Amniotic stem cell (primary cell): ENCODE measurements at places on chromosomes 16 and 17.

DNA sequence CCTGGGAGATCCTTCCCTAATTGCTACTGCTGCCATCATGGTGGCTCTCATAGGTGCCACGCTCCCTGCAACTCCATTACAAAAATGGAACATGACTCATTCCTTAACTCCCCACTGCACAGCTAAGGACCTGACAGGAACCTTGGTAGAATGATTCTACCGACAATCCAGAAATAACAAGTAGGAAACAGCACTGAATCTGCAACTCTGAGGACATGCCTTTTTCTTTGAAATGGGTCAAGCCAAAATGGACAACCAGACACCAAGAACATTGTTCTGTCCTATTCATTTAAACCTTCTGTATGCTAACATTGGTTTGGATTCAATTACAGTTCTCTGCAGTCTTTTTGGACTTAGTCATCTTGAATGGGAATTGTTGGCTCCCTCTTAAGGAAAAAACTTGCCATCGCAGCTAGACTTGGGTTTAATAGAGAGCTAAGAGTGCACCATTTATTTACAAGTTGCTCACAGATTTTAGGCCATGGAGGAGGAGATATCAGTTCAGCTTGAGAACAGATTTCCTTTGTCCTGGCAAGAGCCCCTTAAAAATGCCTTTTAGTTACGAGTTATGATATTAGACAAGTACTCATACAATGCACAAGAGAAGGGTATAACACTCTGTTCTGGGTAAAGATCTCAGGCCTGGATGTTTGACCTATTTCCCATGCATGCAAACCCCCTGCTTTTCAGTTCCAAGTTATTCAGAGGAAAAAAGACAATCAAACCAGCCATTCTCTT, 20.9 kb upstream of the NSRP1 start:
- peak; percentile 81 for DNase-seq

GRCh38 chr16:9007177-9007794, 43.6 kb upstream of the USP7 start:
- DNase-seq, result no peak

DNA sequence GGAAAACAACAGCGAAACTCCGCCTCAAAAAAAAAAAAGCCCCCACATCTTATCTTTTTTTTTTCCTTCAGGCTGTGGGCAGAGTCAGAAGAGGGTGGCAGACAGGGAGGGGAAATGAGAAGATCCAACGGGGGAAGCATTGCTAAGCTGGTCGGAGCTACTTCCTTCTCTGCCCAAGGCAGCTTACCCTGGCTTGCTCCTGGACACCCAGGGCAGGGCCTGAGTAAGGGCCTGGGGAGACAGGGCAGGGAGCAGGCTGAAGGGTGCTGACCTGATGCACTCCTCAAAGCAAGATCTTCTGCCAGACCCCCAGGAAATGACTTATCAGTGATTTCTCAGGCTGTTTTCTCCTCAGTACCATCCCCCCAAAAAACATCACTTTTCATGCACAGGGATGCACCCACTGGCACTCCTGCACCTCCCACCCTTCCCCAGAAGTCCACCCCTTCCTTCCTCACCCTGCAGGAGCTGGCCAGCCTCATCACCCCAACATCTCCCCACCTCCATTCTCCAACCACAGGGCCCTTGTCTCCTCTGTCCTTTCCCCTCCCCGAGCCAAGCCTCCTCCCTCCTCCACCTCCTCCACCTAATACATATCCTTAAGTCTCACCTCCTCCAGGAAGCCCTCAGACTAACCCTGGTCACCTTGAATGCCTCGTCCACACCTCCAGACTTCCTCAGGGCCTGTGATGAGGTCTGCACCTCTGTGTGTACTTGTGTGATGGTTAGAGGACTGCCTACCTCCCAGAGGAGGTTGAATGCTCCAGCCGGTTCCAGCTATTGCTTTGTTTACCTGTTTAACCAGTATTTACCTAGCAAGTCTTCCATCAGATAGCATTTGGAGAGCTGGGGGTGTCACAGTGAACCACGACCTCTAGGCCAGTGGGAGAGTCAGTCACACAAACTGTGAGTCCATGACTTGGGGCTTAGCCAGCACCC, 1.2 kb upstream of the HBA1 start:
- no peak for DNase-seq

DNA sequence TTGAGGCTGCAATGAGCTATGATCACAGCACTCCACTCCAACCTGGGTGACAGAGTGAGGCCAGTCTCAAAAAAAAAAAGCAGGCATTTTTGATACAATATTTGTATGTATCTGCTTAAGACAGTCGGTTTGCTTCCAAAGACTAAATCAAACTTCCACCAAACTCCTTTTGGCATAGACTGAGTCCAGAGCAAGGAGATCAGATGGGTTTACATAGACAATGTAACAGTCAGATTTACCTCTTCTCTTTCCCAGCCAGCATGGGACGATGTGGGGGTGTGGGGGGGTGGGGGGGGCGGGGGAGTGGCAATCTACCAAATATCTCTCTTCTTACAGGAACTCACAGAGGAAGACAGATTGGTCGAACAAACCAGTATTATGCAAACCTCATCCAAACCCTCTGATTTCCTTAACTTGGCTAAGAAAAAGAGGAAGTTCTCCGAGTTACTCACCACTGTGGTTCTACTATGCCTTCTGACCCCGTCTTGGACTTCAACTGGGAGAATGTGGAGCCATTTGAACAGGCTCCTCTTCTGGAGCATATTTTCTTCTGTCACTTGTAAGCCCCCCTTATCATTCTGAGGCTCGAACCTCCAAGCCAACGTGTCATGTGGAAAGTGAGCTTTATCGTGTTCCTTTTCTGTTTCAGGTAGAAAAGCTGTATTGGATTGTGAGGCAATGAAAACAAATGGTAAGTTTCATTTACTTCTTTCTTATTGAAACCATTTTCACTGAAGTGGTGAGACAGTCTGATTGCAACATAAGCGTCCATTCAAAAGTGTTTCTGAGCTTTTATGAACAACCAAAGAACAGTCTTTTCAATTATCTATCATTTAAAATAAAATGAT, at the start of gene MILR1:
TSS of gene MILR1 (plus strand) at position 451 of the 848 bp plus-strand sequence. CDS start at position 505, 54 bp downstream.
- DNase-seq, result no peak

- DNase-seq, result no peak
These were observed 418.0 kb upstream of the HSBP1 start for GRCh38 chr16:83389751-83390150.

GRCh38 chr16:9060225-9060624, 31.2 kb upstream of the HAPSTR1 start:
- no peak for DNase-seq

DNA sequence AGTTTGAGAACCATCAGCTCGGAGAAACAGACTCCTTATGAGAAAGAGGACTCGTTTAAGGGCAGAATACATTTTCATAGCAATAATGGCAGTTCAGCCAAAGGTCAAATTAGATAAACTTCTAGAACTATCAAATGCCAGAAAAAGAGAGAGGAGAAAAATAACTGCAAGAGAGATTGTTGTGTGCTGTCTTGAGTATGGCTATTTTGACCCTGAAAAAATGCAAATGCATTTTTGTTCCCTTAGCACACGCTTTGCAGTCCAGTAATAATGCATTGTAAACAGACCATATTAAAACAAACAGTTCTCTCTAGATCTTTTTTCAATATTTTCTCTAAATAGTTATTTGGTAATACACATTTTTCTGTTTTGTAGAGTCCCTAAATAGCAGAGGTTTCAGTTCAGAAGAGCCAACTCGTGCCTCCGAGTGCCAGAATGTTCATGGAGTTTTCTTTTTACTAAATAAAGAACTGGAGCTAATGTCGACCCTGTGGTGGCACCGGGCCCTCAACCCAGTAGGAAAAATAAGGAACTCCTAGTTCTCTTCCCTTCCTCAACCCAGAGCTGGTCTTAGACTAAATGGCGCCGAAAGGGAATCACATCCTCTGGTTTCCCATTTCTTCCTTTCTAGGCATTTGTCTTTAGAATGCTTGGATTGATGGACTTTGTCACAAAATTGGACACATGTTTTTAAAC, 298.0 kb downstream of the MAP2K4 start:
- peak; percentile 10 for DNase-seq

- no peak for DNase-seq
These were observed 4.8 kb downstream of the B9D1 start for GRCh38 chr17:19357761-19358160.
